Stimulated activated CD8-positive, alpha-beta memory T cell treated with anti-CD3 and anti-CD28 coated beads, Interleukin-4, amount 100 ng/mL, for 4 hours (primary cell): ENCODE measurements at places on chromosomes 5 and 9.

GRCh38 chr5:84385705-84386104, 1.0 kb upstream of the EDIL3 start:
- no peak for DNase-seq

- no peak for DNase-seq
These were observed 555.2 kb downstream of the ACTL7B start for GRCh38 chr9:108300306-108301287.

- DNase-seq = no peak
These were observed 1714.1 kb downstream of the EFNA5 start for GRCh38 chr5:105956456-105957196.

DNA sequence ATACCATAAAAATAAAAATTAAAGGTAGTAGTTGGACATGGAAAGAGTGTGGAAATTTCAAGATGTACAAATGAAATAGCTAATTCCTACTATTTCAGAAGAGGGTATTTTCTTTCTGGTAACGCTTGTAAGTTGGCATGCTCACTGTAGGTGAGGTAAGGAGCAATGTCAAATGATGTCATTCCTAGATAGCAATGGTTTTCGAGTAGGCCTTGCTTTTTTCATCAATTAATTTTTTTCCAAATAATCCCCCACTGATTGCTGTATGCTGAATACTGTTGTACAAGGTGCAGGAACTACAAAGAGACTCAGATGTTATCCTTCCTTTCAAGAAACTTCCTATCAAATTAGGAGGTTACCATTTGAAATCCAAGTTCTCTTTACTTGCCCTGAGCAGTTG, 928 bp upstream of the SELENOP start:
- no peak for DNase-seq

- DNase-seq = no peak
These were observed 250.8 kb downstream of the ZSWIM6 start for GRCh38 chr5:61582887-61583286.

GRCh38 chr5:58231041-58231440, 228.8 kb downstream of the PLK2 start:
- no peak for DNase-seq

GRCh38 chr5:164000819-164001218, 495.4 kb downstream of the MAT2B start:
- DNase-seq = no peak

- peak; percentile 32 for DNase-seq
These were observed 544 bp upstream of the ERCC6L2 start for GRCh38 chr9:95874989-95875304.

GRCh38 chr5:67334373-67334772, 137.8 kb upstream of the CD180 start:
- no peak for DNase-seq

GRCh38 chr5:124744170-124744971, 2.1 kb downstream of the ZNF608 start:
- DNase-seq = no peak

- DNase-seq = no peak
These were observed 2.3 kb upstream of the DNLZ start for GRCh38 chr9:136365775-136366222.

GRCh38 chr5:95956021-95956899, 5.4 kb downstream of the ELL2 start:
- no peak for DNase-seq

- no peak for DNase-seq
These were observed 67.4 kb downstream of the CARTPT start for GRCh38 chr5:71786337-71787055.

GRCh38 chr9:74681906-74682305, 184.8 kb downstream of the RORB start:
- DNase-seq = no peak

DNA sequence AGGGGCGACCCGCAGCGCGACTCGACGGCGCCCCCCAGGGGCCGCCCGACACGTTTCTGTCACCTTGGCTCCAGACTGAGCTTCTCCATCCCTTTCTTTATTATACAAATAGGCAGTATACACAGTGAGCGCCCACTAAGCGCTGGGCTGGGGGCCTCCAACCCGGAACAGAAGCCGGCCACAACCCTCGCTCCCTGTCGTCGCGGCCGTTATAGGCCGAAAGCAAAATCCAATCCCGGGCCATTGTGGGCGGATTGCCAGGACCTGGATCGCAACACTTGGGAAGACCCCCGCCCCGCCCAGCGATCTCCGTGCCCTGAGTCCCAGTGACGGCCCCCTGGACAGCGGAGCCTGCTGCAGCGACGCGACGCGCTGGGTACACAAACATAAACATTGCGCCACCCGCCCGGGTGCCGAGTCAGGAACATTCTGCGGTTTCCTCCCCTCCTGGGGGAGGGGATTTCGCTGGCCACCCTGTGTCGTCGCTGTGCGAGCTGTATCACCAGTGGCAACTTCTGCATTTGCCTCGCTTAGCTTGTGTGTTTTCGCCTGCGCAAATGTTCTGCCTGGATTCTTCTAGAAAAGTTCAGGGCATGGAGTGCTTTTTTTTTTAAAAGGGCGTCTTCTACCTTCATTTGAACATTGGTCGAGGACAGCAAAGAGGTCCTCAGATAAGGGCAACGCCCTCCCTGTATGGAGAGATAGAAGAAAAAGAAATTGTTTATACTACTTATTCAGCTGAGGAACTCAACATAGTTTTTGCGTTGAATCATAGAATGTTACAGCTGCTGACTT, 1.3 kb upstream of the DUSP1 start:
- peak; percentile 47 for DNase-seq

DNA sequence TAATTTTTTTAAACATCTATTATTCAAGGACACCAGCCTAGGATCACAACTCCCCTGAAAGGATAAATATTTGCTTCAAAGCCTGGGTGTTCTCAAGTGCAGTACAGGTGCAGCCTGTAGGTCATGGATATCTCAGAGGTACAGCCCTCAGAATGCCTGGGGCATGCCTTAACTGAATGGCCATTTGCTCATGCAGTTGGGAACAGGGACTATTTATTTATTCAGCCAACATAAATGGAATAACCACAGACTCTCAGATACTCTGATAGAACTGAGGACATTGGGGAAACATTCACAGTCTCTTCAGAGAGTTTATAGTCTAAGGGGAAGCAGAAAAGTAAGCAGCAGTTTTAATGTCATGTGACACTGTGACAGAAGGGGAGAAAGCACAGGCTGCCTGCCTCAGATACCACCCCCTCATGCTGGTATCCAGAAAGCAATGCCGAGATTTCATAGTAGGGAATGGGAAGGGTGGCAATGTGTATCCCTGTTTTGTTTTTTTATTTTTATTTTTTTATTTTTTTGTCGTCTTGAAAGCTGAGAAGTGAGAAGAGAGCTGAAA, 112.6 kb downstream of the MACIR start:
- DNase-seq = no peak

GRCh38 chr5:116371935-116372334, 202.7 kb downstream of the SEMA6A start:
- no peak for DNase-seq

DNA sequence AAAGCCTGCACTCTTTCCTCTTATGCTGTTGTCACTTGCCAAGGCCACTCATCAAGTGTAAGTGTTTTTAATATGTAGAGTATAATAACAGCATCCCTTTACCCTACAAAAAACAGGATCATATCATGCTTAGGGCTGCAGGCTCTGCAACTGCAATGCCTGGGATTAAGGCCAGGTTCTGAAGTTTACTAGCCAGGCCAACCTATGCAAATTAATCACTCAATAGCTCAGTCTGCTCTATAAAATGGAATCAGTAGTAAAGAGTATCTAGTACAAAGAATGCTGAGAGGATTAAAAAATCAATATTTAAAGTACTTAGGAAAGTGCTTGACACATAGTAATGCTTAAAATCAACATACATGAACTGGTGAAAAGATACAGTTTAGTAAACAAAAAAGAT, 253.3 kb downstream of the EDIL3 start:
- DNase-seq = no peak

- no peak for DNase-seq
These were observed 39.3 kb upstream of the ZNF354A start for GRCh38 chr5:178769617-178770260.

GRCh38 chr9:97365634-97366033, 46.3 kb upstream of the TDRD7 start:
- no peak for DNase-seq

DNA sequence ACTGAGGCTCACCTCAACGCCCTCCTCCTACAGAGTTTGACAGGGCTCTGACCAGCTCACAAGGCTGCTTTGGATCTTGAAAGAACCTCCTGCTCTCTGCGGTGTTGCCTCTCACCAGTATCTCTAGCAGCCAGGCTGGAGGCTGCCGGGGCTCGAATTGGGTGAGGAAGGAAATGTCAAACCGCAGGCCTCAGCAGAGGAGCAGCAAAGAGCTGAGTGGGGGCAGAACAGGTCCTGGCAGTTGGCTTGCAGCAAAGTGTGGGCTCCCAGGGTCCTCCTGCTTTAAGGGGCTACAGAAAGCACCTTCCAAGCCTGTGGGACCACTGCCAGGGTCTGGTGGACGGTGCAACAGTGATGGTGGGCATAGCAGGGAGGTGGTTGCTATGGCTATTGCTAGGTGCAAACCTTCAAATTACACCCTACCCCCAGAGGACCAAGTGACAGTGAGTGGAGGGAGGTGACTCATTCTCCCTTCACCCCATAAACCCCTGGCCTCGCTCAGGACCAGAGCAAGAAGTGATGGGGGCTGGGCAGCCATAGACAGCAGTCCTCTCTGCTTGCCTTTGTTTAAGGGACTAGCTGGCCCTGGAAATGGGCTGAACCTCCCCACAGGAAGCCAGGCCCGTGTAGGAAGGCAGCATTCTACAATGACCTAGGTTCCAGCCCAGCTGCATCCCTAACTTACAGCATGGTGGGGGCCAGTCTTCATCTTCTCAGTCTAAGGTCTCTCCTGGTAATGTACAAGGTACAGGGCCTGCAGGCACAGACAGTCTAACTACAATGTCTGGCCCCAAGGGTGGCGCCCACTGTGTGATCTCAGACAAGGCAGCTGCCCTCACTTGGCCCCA, 18.7 kb downstream of the LCP2 start:
- peak; percentile 58 for DNase-seq

GRCh38 chr9:3773362-3774060, 247.7 kb upstream of the RFX3 start:
- no peak for DNase-seq

DNA sequence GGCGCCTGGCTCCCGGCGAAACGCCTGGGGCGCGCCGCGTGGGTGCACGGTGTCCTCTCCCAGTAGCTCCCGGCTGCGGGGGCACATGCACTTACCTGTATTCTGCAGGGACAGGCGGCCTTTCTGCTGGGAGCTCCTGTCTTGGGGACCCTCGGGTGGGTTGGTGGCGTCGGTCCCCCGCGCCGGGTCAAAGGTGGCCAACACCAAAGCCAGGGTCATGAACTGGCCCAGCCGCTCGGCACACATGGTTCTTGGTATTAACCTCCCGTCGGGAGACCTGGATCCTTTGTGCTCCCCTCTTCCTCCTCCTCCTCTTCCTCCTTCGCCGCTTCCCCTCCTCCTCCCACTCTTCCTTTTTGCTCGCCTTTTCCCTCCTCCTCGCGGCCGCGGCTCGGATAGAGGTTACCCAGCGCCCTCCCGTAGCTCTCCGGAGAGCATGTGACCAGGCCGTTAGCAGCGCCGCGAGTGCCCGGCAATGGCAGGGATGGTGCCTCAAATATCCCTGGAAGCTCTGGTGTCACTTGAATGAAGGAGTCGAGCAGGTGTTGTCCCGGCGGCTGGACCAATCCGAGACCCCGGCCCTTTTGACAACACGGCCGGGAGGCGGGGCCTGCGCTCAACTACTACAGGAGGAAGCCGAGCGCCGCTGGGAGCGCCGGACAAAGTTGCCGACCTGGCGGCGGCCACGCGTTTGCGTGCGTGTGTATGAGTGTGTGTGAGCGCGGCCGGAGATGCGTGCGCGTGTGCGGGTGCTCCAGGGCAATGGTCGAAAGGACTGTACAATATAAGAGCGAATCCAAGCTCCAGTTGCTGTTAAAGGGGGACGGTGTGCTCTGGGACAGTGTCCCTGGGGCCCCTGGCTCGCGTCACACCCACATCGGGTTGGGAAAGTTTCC, at the start of gene STC2:
STC2 (minus strand) TSS at position 467 of the 896 bp plus-strand sequence; CDS start at position 246, 221 bp downstream.
- DNase-seq = no peak

- DNase-seq = no peak
These were observed at the start of gene FCN2 for GRCh38 chr9:134880484-134881312. FCN2 (plus strand) TSS chr9:134880810; CDS start chr9:134880822, 12 bp downstream.

GRCh38 chr5:62608529-62609511, 30.2 kb downstream of the LRRC70 start:
- DNase-seq = no peak

DNA sequence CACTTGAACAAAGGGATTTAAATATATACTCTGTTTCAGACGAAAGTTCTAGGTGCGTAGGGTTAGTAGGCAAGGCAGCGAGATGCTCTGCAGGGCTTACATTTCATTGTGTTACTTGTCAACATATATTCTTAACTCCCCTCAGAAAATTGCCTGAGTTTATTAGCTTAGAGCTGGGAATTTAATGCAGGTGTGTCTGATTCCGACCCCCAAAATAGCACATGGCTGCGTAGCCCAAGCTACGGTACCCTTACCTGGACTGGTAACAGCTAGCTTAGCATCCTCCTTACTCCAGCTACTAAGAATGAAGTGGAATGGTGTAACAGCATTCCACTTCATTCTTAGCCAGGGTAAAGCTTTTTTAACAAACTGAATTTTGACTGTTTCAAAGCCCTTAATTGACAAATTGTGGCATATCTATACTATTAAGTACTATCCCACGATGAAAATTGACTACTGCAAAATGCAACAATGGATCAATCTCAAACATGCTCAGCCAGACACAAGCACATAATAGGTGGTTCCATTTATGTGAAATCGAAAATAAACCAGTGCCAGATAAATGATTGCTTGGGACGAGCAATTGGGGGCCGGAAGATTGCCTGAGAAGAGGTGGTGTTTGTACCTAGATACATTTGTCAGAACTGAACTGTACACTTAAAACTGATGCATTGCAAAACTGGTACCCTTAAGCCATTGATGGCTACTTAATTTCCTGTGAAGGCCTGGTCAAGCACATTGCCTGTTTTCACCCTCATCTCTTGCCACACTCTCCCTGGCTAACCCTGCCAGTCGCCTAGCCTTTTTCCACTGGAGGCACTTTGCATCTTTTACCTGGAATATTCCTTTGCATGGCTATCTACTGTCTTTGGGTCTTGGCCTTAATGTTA, 3.0 kb upstream of the FGF18 start:
- no peak for DNase-seq

DNA sequence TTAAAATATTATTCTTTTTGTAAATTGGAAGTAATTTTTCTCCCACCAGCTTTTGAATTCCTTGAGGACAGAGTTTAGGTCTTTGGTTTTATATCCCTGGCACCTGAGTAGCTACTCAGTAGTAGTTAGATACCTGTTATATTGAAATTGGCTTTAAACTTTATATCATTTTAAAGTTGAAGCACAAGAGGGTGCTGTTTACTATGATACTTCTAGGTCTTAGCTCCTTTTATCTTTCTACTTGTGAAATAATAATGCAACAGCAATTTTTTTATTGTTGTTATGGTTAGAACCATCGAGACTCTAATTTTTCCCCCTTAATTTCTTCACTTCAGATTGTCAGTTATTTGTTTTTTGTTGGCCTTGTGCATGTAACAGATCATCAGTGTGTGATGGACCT, 46.3 kb downstream of the AP3S1 start:
- DNase-seq = no peak

- no peak for DNase-seq
These were observed 232.9 kb downstream of the SYK start for GRCh38 chr9:91034521-91034920.

GRCh38 chr5:152470167-152470566, 65.1 kb upstream of the NMUR2 start:
- DNase-seq = no peak
